ENCODE measurements at places on chromosomes 3 and 15.

GRCh38 chr3:174408310-174408709, 450.8 kb upstream of the NAALADL2 start:
- DNase-seq: no peak

DNA sequence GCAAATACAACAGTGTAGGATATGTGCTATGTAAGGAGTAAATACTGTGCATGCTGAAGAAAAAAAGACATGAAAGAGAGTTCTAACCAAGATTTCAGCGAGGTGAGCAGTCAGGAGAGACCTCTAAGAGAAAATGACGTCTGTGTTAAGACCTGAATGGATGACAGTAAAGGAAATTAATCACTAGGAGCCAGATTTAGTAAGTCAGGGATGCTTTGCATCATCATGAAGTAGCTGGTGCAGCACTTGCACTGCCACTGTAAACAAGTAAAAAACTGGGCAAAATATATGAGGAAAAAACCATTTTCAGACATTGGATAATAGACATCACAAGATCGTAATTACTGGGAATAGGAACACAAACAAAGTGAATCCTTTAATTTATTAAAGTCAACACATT, 32.6 kb downstream of the RTP4 start:
- no peak for DNase-seq

DNA sequence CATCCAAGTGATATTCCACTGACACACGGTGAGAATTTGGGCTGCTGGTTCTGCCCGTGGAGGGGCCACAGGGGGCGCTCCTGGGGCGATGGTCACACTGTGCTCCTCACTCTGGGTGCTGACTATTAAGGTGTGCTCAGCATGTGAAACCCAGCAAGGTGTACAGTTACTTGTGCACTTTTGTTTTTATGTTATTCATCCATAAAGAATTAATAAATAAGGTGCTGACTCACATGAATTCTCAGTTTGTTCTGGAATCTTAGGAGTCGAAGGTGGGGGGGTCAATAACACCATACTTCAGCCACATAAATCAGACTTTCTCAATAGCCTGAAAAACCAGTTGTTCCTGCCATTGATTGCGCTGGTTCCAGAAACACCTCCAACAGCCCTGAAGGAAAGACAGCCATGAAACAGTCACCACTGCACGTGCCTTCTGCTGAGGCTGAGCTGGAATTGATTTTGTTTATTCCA, 53.5 kb upstream of the SPATA12 start:
- DNase-seq: no peak

- no peak for DNase-seq
These were observed 196.4 kb downstream of the STT3B start for GRCh38 chr3:31729082-31729481.

GRCh38 chr15:89113296-89114024, 25.2 kb downstream of the ABHD2 start:
- no peak for DNase-seq

All from activated CD4-positive, alpha-beta T cell treated with anti-CD3 and anti-CD28 coated beads, Interleukin-2, amount 50 U/mL, for 1 hour (primary cell).